ENCODE measurements at places on chromosomes 2 and 18.
A peak's percentile ranks its signal among the peaks of the same experiment; 100 is the strongest.

GRCh38 chr2:130258356-130258755 lies 60.1 kb upstream of the TUBA3E start:
- DNase-seq, result no peak

DNA sequence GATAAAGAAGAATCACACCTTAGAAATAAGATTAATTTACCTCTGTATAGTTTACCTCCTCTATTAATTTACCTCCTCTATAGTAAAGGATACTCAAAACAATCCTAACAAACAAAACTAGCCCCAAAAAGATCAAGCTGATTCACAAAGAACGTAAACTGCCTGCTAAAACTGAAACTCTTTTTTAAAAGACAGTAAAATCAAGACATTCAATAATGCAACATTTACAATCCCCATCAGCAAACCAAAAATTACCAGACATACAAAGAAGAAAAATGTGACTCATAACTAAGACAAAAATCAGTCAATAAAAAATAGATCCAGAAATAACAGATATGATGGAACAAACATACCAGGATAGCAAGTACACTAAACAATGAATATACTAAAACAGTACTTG lies 215.7 kb downstream of the ZEB2 start:
- DNase-seq, result no peak

DNA sequence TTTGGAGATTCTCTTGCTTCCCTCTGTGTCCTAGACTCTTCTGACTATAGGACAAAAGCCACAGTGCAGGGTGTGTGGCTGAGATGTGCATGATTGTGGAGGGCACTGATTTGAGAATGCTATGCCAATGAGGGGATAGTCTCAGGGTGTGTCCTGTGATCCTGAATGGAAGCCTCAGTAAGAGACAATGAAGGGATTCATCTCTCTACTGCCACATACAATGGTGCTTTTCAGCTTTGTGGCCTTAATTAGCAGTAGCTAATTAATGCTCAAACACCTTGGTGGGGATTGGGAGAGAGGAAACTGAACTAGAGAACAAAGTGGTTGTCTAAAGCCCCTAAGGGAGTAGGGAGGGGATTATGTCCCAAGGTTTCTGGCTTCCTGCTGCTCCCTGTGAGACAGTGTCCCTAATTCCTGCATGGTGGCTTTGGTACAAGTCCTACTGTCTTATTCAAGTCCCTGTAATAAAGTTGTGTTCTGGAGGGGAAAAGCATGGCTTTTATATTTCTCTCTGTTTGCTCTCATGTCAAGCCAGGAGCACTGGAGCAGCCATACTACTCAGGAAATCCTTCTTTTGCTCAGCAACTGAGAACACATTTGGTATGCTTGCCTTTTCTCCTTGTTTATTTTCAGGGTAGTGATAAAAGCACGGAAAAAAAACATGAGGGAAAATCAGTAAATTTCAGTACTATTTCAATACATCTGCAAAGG lies 415.2 kb upstream of the TCF4 start:
- DNase-seq, result no peak

- no peak for DNase-seq
Observed at GRCh38 chr18:12296457-12296856, 11.6 kb upstream of the TUBB6 start.

DNA sequence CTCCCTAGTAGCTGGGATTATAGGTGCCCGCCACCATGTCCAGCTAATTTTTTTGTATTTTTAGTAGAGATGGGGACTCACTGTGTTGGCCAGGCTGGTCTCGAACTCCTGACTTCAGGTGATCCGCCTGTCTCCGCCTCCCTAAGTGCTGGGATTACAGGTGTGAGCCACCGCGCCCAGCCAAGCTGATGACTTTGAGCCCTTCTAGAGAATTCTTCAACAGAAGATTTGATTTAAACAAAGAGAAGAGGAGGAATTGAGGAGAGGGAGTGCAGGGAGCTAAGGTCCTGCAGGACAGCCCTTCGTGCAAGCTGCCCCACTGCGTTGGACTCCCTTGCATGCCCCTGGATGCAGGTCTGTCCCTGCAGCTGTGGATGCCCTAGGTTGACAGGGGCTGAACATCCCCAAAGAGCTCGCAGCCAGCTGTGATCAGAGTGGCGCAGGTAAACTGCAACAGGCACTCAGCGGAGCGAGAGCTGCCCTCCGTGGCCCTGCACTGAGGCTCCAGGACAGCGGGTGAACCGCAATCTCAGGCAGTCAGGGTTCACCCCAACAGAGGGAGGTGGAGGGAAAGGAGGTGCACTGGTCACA lies 13.7 kb downstream of the ADRA2B start:
- no peak for DNase-seq

- no peak for DNase-seq
Observed at GRCh38 chr2:37985333-37985732, 60.2 kb downstream of the RMDN2 start.

- DNase-seq, result no peak
Observed at GRCh38 chr2:71934595-71935261, 212.9 kb downstream of the CYP26B1 start.

DNA sequence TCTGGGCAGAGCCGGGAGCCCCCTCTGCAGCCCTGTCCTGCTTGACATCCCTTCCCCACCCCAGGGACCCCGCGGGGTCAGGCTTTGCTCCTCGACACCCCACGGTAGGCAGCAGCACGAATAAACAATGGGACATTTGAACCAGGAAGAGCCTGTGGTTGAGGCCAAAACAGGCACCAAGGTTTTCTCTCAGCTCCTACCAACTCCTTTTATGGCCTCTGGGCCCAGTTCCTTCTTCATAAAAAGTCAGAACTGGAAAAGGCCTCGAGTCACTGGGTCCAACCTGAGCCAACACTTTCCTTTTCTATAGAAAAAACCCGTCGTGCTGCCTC lies 20.6 kb downstream of the TEX44 start:
- no peak for DNase-seq

- no peak for DNase-seq
Observed at GRCh38 chr2:182319556-182320505, 107.0 kb downstream of the PDE1A start.

- DNase-seq, result no peak
Observed at GRCh38 chr2:234861841-234862735, 89.7 kb upstream of the SH3BP4 start.

DNA sequence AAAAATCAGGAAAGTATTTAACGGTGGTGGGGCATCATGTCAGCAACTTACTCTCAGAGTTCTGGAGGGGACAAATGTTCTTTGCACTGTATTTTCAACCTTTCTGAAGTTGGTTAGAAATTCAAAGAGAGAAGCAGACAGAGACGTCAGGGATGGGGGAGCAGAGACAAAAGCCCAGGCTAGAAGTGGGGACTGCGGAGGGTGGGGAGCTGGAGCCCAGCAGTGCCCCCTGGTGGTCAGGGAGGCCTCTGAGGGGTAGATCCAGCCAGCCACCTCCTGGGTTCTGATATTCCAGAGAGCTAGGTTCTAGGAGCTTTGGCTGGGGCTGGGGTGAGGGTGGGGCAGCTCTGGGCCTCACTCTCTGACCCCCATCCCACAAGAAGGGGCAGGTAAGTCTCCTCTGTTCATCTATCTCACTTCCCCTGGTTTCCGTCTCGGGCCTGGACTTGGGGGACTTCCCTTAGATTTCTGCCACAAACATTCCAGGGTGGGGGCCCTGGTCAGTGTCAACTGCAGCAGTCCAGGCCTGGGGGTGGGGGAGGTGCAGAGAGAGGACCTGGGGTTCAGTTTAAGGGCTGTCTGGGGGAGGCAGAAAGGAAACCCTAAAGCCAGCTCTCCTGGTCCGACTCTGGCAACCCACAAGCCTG lies 8.9 kb downstream of the TNS1 start:
- DNase-seq, result peak; percentile 70

DNA sequence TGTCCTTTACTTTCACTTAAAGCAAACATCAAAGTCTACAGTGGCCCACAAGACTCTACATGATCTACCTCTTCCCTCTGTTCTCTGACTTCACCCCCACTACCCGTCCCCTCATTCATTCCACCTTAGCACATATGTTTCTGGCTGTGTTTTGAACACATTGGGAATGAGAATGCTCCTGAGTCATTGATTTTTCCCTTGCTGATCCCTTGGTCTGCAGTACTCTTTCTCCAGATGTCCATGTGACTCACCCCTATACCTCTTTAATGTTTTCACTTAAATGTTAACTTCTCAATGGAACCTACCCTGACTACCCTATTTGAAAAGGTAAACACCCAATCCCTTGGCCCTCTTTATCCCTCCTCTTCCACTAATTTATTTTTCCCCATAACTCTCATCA lies 30.7 kb upstream of the FRZB start:
- DNase-seq, result no peak

- DNase-seq, result no peak
Observed at GRCh38 chr18:68803356-68803755, 5.5 kb downstream of the CCDC102B start.

Data from germinal center (tissue), 1 donor.